Iris pigment epithelial cell (primary cell): ENCODE measurements at places on chromosomes 2 and 18.

GRCh38 chr2:120239488-120240287 is 13.0 kb upstream of the RALB start:
- peak; percentile 90 for DNase-seq

DNA sequence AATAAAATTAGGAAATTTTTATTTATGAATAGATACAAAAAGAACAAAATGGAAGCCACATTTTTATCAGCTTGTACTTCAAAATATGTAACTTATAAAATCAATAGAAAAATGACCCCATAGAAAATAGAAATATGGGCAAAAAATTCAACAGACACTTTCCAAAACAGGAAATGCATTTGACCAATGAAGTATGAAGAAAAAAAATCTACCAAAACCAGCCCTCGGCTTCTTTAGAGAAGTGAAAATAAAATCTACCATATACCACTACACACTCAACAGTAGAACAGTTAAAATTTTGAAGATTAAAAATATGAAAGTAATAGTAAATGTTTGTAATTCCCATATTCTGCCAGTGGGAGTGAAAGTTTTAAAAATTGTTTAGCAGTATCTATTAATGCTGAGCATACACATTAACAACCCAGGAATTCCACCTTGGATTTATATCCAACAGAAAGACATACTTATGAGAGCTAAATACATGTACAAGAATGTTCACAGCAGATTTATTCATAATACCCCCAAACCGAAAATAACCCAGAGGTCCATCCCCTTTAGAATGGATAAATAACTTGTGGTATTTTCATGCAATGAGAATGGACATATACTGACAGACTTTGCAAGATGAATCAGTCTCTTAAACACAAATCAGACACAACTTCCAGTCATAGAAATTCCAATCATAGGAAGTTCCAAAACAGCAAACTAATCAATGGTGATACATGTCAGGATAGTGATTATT is 318.0 kb downstream of the FIGN start:
- DNase-seq, result no peak

DNA sequence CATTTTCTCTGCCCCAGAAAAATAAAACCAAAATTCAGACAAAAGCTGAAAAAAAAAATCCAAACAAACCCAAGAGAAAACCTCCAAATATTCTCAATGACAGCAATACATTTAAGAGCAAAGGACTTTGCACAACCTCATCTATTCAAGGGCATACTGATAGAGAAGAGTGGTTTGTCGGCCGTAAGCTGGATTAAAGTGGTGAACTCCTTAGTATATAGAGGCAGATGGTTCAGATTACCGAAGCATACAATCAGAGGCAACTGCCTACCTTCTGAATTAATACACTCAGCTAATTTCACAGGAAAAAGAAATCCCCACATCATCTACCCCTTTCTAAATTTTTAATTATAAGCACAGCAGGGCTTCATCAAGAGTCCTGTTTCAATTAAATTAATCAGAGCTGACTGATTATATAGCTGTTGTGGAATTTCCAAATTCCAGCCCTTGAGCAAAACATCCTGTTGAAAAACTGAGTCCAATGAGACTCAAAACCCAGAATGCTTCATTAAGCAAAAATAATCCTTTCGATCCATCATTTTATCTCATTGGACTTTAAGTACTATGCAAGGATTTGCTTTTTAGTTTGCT is at the start of gene CPLX4:
TSS of gene CPLX4 (minus strand) at position 190 of the 591 bp plus-strand sequence. CDS start at position 3, 187 bp downstream.
- no peak for DNase-seq

DNA sequence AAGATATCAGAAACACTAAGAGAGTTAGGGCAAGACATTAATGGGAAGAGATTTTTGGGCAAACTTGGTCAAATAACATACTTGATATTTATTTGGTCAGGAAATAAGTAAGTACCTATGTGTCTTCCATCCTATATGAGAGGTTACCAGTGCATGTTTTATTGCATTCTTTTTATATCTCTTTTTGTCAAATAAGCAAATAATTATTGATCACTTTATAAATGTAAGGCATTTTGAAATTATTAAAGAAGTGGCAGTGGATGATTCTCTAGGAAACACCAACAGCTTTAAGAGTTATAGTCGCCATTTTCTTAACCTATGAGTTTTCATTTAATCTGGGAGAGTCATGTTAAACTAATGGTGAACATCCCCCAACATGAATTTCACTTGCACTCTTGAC is 453.3 kb downstream of the MEIS1 start:
- no peak for DNase-seq

GRCh38 chr2:63790906-63791305 is 50.8 kb upstream of the UGP2 start:
- peak; percentile 95 for DNase-seq
